CD4-positive, alpha-beta T cell treated with Interleukin-12 subunit alpha and Interleukin-12 subunit beta, for 1 hour (primary cell): ENCODE measurements at places on chromosomes 11 and 22.

- no peak for DNase-seq
These were observed 393.5 kb upstream of the CADM1 start for GRCh38 chr11:115897707-115898106.

GRCh38 chr22:43000441-43001175, 14.3 kb downstream of the PACSIN2 start:
- no peak for DNase-seq

GRCh38 chr11:69647390-69647748, 6.4 kb downstream of the CCND1 start:
- no peak for DNase-seq

- DNase-seq, result no peak
These were observed 2.6 kb downstream of the PHLDA2 start for GRCh38 chr11:2926611-2927051.

- no peak for DNase-seq
These were observed 231.1 kb downstream of the TENM4 start for GRCh38 chr11:79209540-79210266.

DNA sequence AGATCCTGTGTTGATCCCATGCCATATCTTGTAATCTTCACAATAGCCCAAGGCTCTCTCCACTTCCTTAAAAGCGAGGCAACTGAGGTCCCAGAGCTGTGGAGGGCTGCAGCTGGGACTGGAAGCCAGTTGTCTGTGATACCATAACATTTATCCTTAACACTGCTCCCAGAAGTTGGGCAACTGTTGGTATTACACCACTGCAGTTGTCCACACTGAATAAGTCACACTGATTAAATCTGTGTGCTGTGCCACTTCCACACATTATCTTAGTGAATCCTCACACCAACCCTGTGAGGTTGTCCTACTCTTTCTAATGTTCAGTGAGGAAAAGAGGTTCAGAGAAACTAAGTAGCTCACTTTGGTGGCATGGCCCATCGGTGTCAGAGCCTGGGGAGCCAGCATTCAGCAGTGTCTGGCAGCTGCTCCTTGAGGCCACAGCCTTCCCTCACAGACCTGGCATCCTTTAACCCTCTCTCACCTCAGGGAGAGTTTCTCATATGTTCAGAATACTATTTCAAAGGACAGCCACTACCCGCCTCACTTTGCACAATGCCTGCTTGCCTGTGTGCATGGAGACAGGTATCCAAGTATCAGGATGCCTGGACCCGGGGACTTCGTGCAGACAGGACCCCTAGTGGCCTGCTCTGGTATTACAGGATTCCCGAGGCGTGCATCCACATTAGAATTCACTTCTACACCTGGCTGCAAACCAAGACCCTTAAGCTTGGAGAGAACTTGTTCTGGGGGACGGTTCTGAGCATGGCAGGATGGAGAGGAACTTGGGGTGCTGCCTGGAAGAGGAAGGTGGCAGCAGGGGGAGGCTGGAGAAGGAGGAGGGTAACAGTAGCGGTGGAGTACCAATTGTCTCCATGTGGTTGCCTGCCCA, 221.9 kb upstream of the TBCEL start:
- peak; percentile 36 for DNase-seq

DNA sequence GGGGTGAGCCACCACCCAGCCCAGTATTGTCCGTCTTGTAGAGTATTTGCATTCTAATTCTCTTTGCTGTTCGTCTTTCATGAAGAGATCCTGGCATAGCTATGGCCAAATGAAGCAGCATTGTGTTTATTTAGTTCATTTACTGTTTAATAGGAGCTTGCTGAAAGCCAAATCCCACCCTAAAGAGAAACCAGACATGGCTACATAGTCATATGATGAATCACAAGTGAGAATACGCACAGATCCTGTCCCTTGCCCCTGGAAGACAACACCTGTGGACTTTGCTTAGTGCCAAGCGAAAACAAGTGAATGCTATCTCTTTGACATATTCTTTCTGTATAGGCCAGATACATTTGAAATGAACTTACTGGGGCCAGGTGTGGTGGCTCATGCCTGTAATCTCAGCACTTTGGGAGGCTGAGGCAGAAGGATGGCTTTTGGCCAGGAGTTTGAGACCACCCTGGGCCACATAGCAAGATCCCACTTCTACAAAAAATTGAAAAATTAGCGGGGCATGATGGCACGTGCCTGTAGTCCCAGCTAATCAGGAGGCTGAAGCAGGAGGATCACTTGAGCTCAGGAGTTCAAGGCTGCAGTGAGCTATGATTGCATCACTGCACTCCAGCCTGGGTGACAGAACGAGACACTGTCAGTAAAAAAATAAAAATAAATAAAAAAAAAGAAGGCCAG, 5.1 kb upstream of the ARFGAP3 start:
- no peak for DNase-seq

- no peak for DNase-seq
These were observed 206.1 kb downstream of the GRIK4 start for GRCh38 chr11:120717623-120718022.

GRCh38 chr11:42490506-42490905, 821.3 kb upstream of the API5 start:
- no peak for DNase-seq

DNA sequence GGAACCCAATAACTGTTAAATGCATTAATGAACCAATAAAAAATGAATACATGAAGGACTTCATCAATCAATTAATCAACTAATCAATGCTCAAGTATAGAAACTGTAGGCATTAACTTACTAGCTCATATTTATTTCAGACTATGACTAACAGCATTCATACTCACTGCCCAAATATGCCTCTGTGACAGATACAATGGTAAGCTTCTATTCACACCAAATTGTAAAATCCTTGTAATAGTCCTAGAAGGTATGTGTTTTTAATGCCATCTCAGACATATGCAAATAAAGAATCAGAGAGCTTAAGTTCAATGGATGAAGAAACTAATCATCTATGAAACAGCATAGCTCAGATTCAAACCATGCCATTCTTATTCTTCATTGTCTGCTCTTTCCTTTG, 1253.6 kb upstream of the TENM4 start:
- DNase-seq, result no peak

GRCh38 chr22:49997251-49997599, 15.3 kb downstream of the IL17REL start:
- no peak for DNase-seq

DNA sequence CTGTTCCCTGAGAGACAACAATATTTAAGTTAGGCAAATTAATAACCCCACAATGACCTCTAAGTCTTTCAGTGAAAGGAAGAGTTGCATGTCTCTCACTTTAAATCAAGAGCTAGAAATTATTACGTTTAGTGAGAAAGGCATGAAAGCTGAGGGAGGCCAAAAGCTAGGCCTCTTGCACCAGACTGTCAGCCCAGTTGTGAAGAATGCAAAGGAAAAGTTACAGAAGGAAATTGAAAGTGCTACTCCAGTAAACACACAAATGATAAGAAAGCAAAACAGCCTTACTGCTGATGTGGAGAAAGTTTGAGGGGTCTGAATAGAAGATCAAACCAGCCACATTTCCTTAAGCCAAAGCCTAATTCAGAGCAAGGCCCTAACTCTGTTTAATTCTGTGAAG, 45.0 kb downstream of the BBOX1 start:
- DNase-seq, result no peak

GRCh38 chr11:17528181-17528691, 16.0 kb downstream of the USH1C start:
- DNase-seq, result peak; percentile 31

GRCh38 chr11:128289048-128289447, 298.3 kb downstream of the ETS1 start:
- DNase-seq, result no peak

GRCh38 chr11:111361874-111362273, 17.2 kb downstream of the POU2AF1 start:
- no peak for DNase-seq

DNA sequence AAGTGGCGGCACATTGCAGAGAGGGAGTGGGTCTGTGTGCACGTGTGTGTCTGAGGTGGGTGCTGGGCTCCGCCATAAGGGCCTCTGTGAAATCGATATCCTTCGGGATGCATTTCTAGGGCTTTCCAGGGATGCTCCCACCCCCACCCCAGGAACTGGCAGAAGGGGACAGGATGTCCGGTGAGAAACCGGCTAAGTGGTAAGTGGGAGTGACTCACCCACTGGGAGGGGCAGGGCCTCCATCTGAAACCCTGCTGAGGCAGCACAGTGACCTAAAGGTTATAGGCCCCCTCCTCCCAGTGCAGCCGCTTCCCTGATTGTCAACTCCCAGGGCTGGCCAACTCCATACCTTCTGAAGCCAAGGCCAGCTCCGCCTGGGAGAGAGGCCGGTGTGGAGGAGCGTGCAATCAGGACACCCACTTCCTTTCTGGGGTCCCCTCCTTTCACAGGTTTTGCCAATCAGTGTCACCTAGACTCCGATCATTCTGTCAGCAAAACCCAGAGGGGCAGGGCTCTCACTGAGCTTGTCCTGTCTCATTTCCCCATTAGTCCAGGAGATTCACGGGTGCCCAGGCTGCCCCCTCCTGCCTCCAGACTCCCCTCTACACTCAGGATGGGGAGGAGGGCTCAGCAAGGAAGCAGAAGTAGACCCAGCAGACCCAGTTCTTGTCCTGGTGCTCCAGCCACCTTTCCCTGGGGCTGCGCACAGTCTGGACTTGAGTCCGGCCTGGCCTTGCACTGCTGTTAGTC, 44.5 kb downstream of the NECTIN1 start:
- DNase-seq, result no peak

DNA sequence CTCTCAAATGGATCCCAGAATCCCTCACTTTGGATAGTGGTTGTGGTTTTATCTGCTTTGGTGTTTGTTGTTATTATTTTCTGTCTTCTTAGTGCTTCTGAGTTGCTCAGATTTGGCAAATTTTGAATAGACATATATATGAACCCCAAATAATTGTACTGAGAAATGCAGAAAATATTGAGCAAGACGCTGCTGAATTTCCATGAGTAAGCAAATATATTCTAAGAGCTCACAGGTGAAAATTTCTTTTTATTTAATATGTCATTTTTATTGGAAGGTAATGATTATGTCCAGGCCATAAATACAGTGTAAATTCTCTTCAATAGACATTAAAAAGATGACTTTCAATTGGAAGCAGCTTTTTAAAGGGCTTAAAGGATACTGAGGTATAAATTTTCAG, 152.1 kb downstream of the FAT3 start:
- no peak for DNase-seq

GRCh38 chr22:35316751-35317150, 17.1 kb downstream of the TOM1 start:
- DNase-seq, result no peak

GRCh38 chr11:130561441-130561881, 113.0 kb downstream of the ADAMTS15 start:
- DNase-seq, result no peak

DNA sequence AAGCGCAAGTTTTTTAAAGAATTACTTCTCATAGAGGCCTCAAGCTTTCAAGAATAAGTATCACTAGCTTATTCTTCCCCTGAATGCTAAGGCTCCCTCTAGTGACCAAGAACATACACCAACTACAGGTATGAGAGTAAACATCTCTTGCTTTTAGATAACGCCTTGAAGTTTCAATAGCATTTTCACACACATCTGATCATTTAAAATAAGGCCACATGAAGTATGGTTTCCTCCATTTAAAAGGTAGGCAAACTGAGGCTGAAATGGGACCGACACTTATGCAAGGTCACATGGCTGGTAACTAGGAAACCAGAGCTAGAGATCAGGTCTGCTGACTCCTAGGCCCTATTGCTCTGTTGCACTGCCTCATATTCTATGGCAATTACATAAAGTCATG, 66.5 kb downstream of the CCDC34 start:
- no peak for DNase-seq

- no peak for DNase-seq
These were observed 2.9 kb downstream of the C1QTNF5 start for GRCh38 chr11:119337581-119338317.

DNA sequence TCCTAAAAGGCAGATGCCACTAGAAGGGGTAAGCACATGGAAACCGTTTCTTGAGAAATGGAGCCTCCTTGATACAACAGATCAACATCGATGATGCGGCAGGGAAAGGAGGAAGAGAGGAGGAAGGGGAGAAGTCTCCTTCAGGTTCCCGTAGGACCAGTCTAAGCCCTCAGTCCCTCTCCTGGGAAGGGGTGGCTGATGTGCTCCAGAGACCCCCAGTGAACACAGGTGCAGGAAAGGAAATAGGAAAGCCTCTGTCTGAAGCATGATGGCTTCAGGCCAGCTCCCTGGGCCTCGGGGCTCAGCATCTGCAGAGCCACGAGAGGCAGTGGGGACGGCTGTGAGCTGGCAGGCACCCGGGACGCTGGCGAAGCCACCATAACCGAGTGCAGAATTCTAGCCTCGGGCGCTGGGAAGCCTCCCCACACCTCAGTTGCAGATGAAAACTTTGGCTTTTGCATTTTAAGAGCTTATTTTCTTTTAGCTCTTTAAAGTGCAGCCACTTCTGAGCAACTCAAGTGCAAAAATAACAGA, 1.8 kb downstream of the SPATA19 start:
- DNase-seq, result no peak

DNA sequence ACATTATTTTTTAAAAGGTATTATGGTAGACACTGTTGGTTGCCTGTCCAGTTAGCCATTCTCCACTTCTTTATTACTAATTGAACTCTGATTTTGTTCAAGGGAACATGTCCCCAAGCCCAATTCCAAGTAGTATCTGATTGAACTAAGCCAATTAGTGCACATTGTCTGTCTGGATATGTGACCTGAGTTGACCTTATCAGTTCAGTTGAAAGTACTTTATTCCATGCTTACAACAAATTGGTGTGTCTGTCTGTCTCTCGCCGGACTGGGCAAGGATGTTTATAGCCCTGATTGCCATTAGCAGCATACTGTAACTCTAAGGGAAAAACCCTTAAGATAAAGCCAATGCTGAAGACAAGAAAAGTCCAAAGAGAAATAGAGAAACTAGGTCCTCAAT, 85.6 kb downstream of the INTS4 start:
- DNase-seq, result no peak

- DNase-seq, result no peak
These were observed 50.3 kb downstream of the CELSR1 start for GRCh38 chr22:46486996-46487717.

DNA sequence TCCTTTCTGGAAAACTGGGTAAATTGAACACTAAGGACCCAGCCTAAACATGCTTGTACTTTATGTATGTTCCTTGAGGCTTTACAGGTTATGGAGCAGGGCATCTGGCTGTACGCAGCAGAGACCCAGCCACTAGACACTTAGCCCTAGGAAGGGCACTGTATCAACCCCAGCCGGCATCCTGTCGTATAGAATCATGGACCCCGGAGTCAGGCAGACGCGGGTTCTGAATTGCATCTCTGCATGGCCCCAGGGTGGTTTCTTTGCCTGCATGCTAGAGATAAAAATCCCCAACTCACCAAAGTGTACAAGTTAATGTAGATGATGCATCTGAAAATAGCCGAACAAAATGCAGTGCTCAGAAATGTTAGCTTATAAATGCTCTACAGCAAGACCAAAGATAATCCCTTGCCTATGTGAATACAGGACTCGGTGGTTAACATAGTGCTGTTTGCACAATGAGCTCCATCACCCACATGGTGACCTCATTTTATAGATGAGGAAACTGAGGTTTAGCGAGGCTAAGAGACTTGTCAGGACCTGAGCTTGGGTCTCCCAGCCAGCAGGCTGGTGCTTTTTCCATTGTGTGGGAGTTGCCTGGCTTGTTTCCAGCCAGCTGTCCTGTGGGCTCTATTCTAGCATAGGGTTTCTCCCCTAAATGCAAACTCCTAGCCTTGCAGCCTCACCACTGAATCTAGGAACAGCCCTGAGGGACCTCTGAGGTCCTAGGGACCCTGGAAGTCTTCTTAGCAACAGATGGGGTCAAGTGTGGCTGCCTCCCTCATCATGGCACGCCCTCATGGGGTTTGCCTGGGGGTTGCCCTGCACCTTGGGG, 7.3 kb downstream of the CD6 start:
- no peak for DNase-seq

GRCh38 chr11:66293777-66294625, 2.3 kb downstream of the TMEM151A start:
- DNase-seq, result no peak

GRCh38 chr11:89065066-89065465, 716 bp downstream of the GRM5 start:
- no peak for DNase-seq
